CD8-positive, alpha-beta memory T cell (primary cell): ENCODE measurements at places on chromosomes 6 and 20.

- no peak for DNase-seq
- H3K36me3 ChIP-seq = no peaks in the 10 kb centered on the region
- H3K4me1 ChIP-seq = no peaks in the 10 kb centered on the region
- H3K4me3 ChIP-seq = no peak overlapping the region
Measured at GRCh38 chr6:73712535-73713173, 16.7 kb downstream of the CD109 start.

GRCh38 chr20:6562111-6562510 is 205.4 kb upstream of the BMP2 start:
- no peaks in the 10 kb centered on the region for H3K27me3 ChIP-seq
- H3K36me3 ChIP-seq = no peaks in the 10 kb centered on the region
- H3K4me1 ChIP-seq = no peaks in the 10 kb centered on the region
- no peak overlapping the region for H3K4me3 ChIP-seq
- DNase-seq = no peak

- H3K36me3 ChIP-seq = no peaks in the 10 kb centered on the region
- H3K27ac ChIP-seq = no peak overlapping the region
- H3K4me3 ChIP-seq = no peak overlapping the region
- peaks cover 36% of the 10 kb centered on the region for H3K4me1 ChIP-seq
- H3K27me3 ChIP-seq = no peaks in the 10 kb centered on the region
Measured at GRCh38 chr6:26175428-26176181, 88.4 kb downstream of the HFE start.

DNA sequence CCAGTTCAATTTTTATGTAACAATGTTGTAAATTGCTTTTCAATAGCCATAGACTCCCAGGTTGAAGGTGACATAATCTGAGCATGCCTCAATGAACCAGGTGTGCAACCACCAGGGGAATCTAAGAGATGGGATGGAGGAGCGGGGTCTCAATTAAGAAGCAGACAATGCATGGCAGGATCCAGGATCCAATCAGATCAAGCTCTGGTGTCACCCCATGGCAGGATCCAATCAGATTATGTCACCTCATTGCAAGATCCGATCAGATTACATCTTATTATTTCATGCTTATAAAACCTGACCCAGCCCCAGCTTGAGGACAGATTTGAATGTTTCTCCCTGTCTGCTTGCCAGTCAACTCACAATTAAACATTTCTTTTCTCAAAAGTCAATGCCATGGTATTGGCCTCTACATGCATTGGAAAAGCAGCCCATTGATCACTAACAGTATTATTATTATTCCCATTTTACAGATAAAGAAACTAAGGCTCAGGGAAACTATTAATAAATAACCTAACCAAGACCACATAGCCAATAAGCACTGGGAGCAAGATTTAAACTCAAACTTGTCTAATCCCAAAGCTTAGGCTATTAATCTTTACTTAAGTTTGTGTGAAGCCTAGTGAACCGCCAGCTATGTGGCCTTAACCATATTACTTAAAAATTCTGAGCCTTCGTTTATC is 14.3 kb upstream of the SIRT5 start:
- no peaks in the 10 kb centered on the region for H3K27me3 ChIP-seq
- no peaks in the 10 kb centered on the region for H3K4me1 ChIP-seq
- no peak overlapping the region for H3K4me3 ChIP-seq

- H3K27ac ChIP-seq = no peak overlapping the region
- H3K4me3 ChIP-seq = no peak overlapping the region
- H3K36me3 ChIP-seq = no peaks in the 10 kb centered on the region
- H3K27me3 ChIP-seq = peaks cover 36% of the 10 kb centered on the region
- H3K4me1 ChIP-seq = peaks cover 8% of the 10 kb centered on the region
- no peak for DNase-seq
Measured at GRCh38 chr6:1614448-1615150, 4.9 kb downstream of the FOXC1 start.

DNA sequence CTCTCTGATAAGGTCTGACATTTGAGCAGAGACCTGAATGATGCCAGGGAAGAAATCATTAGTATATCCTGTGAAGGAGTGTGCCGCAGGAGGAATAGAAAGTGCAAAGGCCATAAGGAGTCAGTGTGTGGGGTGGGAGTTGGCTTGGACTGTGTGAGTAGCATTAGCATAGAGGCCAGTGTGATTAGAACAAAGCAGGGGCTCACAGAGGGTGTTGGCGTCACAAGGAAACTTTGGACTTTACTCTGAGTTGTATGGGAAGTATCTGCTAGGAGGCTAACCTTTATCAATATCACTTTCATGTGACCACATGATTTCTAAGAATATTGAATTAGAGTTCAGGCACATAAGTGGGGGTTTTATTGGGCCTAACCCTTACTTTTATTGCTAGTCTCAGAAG is 12.1 kb downstream of the TMEM200A start:
- no peaks in the 10 kb centered on the region for H3K36me3 ChIP-seq
- H3K4me3 ChIP-seq = no peak overlapping the region
- H3K4me1 ChIP-seq = peaks cover 14% of the 10 kb centered on the region
- DNase-seq = no peak
- no peaks in the 10 kb centered on the region for H3K27me3 ChIP-seq

GRCh38 chr6:167872538-167873210 is 46.0 kb downstream of the AFDN start:
- H3K4me1 ChIP-seq = no peaks in the 10 kb centered on the region
- no peak for DNase-seq
- H3K27ac ChIP-seq = no peak overlapping the region
- H3K36me3 ChIP-seq = no peaks in the 10 kb centered on the region
- H3K27me3 ChIP-seq = no peaks in the 10 kb centered on the region

DNA sequence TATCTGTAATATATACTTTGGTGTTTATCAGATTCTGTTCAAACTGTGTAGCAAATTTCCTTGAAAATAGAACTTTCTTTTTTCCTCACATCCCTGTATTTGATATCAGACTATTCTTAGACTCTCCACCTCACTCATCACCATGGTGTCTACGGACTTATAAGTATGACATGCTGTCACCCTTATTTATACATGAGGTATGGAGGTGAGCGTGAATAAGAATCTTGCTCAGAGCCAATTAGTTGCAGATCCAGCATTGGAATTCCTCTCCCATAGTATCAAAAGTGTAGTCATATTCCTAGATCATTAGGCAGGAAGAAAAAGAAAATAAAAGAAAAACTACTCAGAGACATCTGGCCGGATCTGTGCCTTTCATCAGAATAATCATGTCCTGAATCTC is 43.0 kb downstream of the TPD52L1 start:
- no peak overlapping the region for H3K4me3 ChIP-seq
- no peaks in the 10 kb centered on the region for H3K36me3 ChIP-seq
- no peaks in the 10 kb centered on the region for H3K27me3 ChIP-seq
- no peak for DNase-seq
- no peaks in the 10 kb centered on the region for H3K4me1 ChIP-seq

- peaks cover 9% of the 10 kb centered on the region for H3K4me1 ChIP-seq
- DNase-seq = no peak
- no peak overlapping the region for H3K27ac ChIP-seq
- H3K36me3 ChIP-seq = peaks cover 18% of the 10 kb centered on the region
Measured at GRCh38 chr20:31543966-31544598, 29.8 kb downstream of the HM13 start.

- no peak overlapping the region for H3K27ac ChIP-seq
- H3K27me3 ChIP-seq = no peaks in the 10 kb centered on the region
- H3K36me3 ChIP-seq = no peaks in the 10 kb centered on the region
- no peak overlapping the region for H3K4me3 ChIP-seq
Measured at GRCh38 chr6:51812231-51812630, 275.2 kb downstream of the PKHD1 start.

DNA sequence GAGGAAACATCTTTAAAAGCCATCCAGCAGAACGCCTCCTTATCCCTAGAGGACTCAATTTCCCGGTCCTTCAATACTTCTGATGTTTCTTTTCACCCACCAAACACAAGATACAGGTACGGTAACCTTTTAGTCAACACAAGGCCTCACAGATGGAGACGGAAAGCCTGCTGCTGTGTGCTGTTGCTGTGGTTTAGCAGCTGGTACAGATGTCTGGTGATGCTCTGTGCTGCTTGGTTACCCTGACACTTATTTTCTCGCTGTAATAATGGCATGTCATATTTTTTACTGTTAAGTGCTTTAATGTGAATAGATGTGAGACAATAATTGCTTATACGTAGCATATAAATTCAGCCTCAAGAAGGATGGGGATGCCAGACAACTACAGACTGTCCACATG is 25.3 kb downstream of the GMDS start:
- no peak overlapping the region for H3K4me3 ChIP-seq
- H3K36me3 ChIP-seq = no peaks in the 10 kb centered on the region
- H3K27ac ChIP-seq = no peak overlapping the region
- peaks cover 13% of the 10 kb centered on the region for H3K4me1 ChIP-seq

DNA sequence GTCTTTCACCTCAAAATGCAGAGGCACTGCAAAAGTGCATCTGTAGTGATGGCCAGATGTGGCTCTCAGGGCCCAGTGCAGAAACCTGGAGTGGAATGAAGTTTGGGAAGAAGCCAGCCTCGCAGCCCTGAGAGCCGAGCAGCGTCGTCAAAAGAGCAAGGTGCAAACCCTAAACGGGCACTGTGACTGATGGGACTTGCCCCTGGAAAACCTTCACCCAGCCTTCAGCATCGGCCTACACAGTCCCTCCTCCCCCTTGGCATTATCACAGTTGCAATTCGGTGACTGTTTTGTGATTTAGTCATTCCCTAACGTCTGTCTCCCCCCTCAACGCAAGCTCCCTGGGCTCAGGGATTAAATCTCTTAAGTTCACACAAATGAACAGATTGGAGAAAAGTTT is 38.6 kb downstream of the TAF4 start:
- no peaks in the 10 kb centered on the region for H3K36me3 ChIP-seq
- no peak overlapping the region for H3K4me3 ChIP-seq
- DNase-seq = no peak
- peaks cover 30% of the 10 kb centered on the region for H3K4me1 ChIP-seq

DNA sequence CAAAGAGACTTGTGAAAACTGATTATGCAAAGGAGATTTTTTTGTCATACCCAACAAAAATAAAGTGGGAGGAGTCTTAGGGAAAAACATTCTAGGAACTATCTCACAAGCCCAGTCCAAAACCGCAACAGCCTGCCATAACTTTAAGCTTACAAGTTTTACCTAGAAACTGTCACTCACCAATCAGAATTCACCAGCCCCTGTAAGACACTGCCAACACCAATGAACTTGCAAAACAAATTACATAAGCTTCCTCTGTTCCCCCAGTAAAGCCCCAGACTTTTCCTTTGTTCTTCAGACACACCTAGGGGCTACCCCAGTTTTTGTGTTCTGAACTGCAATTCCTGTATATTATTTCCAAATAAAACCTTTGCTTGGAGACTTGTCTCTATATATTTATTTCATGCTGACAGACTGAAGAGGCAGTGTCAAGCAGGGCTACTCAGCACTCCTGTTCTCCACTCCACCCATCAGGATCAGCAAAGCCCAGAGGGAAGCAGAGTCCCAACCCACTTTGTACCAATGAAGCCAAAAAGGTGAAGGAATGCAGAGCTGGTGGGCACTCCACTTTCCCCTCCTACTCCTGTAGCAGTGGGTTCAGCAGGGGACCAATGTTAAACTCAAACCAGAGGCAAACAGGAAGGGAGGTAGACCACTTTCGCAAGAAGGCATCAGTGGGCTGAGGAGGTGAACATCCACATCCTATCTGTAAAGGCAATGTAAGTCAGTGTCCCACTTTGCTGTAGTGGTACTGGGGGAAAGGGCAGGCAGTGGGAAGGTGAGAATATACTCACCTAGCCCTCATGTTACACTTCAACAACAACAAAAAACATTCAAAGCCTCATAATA is 142.5 kb upstream of the RUNX2 start:
- peaks cover 9% of the 10 kb centered on the region for H3K4me1 ChIP-seq
- H3K4me3 ChIP-seq = no peak overlapping the region
- H3K36me3 ChIP-seq = no peaks in the 10 kb centered on the region
- H3K27ac ChIP-seq = no peak overlapping the region
- peak; percentile 46 for DNase-seq

DNA sequence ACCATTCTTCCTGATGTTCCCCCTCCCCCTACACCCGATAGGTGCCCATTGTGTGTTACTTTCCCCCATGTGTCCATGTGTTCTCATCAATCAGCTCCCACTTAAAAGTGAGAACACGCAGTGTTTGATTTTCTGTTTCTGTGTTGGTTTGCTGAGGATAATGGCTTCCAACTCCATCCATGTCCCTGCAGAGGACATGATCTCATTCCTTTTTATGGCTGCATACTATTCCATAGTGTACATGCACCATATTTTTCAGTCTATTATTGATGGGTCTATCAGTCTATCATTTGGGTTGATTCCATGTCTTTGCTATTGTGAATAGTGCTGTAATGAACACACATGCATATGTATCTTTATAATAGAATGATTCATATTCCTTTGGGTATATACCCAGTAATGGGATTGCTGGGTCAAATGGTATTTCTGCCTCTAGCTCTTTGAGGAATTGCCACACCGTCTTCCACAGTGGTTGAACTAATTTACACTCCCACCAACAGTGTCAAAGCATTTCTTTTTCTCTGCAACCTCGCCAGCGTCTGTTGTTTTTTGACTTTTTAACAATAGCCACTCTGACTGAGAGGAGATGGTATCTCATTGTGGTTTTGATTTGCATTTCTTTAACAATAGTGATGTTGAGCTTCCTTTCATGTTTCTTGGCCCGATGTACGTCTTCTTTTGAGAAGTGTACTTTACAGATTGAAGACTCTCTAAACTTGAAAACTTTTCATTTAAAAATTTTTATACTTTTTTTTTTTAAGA is 41.0 kb upstream of the GCNT2 start:
- DNase-seq = no peak
- H3K4me1 ChIP-seq = no peaks in the 10 kb centered on the region
- no peaks in the 10 kb centered on the region for H3K27me3 ChIP-seq
- H3K4me3 ChIP-seq = no peak overlapping the region
- H3K27ac ChIP-seq = no peak overlapping the region

DNA sequence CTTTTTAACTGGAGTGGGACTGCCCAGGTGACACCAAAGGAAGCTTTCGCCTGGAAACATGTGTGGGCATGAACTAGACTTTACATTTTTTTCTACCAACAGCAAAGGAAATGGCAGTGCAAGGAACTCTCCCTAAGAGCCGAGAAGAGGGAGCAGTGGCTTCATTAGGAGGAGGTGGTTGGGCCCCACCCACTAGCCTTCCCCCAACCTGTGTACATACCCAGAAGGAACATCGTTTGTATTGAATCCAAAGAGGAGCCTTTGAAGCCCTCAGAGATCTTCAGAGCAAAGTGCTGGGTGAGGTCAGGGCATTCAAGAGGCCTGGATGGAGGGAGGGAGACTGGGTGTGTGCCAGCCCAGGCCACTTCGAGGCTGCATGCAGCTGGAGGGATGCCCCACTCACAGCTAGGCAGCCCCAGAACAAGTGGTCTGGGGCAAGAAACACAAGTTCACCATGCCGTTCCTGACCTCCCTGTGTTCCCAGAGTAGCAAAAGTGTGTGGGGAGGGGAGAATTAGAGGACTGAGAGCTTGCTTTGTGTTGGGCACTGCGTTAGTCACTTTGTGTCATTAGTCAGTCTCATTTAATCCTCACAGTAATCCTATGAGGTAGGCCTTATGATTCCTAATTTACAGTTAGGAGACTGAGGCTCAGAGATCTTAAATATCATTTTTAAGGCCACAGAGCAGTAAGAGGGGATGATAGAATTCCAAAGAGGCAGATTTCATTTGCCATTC is 191.6 kb upstream of the SUPT3H start:
- H3K27me3 ChIP-seq = no peaks in the 10 kb centered on the region
- no peak overlapping the region for H3K4me3 ChIP-seq
- H3K27ac ChIP-seq = no peak overlapping the region

- no peak for DNase-seq
- H3K27ac ChIP-seq = no peak overlapping the region
- no peaks in the 10 kb centered on the region for H3K27me3 ChIP-seq
- no peaks in the 10 kb centered on the region for H3K4me1 ChIP-seq
Measured at GRCh38 chr6:116158641-116159040, 32.7 kb upstream of the COL10A1 start.

- peaks cover 3% of the 10 kb centered on the region for H3K36me3 ChIP-seq
- peaks cover 54% of the 10 kb centered on the region for H3K4me1 ChIP-seq
Measured at GRCh38 chr6:42294759-42295158, 77.1 kb upstream of the MRPS10 start.
